GM06990 (cell line): ENCODE measurements at places on chromosomes 5 and 9.

DNA sequence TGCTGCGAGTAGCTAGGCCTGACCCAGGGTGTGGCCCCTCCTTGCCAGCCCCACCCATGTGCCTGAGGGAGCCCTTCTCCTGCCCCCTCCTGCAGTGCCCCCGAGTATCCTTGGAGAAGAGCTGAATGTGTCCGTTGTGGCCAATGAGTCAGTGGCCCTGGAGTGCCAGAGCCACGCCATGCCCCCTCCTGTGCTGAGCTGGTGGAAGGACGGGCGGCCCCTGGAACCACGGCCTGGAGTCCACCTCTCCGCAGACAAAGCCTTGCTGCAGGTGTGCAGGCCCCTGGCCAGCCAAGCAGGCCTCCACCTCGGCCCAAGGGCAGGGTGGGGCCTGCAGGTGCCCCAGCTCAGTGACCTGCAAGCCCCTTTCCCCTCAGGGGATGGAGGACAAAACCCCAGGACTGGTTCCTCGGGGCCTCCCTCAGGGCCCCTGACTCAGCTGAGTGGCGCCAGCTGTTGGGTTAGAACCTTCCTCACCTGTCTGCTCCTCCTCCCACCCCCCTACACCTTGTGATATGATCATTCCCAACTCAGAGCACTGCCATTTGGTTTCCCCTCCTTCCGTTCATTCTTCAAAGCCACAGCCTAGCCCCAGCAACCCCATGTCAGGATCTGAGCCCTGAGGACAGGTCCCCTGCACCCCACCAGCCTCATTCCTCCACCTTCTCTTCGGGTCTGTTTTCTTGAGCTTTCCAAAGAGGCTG, 80.0 kb upstream of the ASS1 start:
- DNase-seq, result no peak

GRCh38 chr5:21154526-21154925, 1166.5 kb upstream of the CDH18 start:
- no peak for DNase-seq

DNA sequence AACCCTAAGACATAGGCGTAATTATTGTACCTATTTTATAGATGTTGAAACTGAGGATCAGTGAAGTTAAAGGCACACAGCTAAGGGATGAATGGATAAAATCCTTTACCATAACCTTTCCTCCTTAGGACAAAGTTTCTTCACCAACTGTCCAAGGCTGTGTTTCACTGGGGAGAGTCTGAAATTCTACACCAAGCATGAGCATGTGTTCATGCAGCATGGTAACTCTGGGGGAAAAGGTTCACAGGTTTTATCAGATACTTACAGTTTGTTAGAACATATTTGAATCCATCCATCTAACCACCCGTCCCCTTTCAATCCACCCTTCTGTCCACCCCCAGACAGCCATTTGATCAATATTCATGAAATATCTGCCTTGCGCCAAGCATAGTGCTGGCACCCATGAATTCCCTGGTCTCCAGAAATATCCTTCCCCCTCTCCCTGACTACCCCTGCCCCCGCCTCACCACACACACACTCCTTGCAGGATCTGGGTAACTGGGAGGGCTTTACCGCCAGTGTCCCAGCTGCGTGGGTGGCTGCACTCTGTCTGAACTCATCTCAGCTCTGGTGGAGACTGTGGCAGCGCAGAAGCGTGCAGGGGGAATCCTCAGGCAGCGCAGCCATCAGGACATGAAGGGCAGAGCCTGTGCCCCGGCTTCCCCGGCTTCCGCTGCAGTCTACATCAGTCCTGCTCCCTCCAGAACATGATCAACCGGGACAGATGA, 6.3 kb upstream of the KCNIP1 start:
- no peak for DNase-seq

GRCh38 chr5:33807771-33808170, 84.0 kb downstream of the ADAMTS12 start:
- no peak for DNase-seq

GRCh38 chr5:174412374-174412773, 312.0 kb upstream of the MSX2 start:
- no peak for DNase-seq

- no peak for DNase-seq
These were observed 86.0 kb downstream of the ANGPTL2 start for GRCh38 chr9:127036437-127036836.

- DNase-seq, result no peak
These were observed 309.4 kb downstream of the NR3C1 start for GRCh38 chr5:143094087-143094521.

GRCh38 chr5:158812408-158812807, 287.3 kb downstream of the EBF1 start:
- DNase-seq, result peak; percentile 51

GRCh38 chr5:179803651-179804554, 2.8 kb downstream of the MGAT4B start:
- DNase-seq, result no peak

GRCh38 chr9:104795857-104796256, 31.9 kb downstream of the NIPSNAP3B start:
- DNase-seq, result no peak

DNA sequence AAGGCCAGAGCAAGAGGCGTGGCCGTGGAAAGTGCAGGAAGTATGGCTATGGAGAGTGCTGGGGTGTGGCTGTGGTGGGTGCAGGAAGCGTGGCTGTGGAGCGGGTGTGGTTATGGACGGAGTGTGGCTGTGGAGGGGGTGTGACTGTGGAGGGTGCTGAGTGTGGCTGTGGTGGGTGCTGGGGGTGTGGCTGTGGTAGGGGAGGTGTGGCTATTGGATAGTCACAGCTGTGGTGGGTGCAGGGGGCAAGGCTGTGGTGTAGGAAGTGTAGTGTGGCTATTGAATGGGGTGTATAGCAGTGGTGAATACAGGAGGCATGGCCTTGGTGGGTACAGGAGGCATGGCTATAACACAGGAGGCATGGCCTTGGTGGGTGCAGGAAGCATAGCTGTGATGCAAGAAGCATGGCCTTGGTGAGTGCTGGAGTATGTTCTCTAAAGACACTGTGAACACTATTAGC, 40.8 kb upstream of the SPATA31C2 start:
- DNase-seq, result no peak

GRCh38 chr9:1173211-1173610, 123.1 kb downstream of the DMRT2 start:
- no peak for DNase-seq

DNA sequence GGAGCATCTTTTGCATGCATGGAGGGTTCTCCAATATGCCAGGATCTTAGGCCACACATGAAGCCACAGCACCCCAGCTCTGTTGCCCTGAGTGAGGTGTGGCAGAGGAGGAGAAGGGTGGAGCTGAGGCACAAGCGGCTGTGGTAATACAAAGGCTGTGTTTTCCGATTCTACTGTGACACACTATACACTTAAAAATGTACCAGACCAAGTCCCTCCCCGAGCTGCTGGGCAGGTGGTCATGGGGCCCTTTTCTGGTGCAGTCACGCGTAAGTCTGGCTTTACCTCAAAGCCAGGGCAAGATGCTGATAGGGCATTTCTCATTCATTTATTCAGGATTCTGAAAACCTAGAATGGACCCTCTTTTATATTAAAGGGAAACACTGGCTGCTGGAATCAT, 3.7 kb downstream of the ADGRV1 start:
- DNase-seq, result no peak

- DNase-seq, result no peak
These were observed 179.6 kb upstream of the CDH9 start for GRCh38 chr5:27217977-27218376.

- no peak for DNase-seq
These were observed 2257.5 kb upstream of the C9orf72 start for GRCh38 chr9:29830821-29831220.

GRCh38 chr9:109463924-109464625, 34.0 kb downstream of the PTPN3 start:
- no peak for DNase-seq

DNA sequence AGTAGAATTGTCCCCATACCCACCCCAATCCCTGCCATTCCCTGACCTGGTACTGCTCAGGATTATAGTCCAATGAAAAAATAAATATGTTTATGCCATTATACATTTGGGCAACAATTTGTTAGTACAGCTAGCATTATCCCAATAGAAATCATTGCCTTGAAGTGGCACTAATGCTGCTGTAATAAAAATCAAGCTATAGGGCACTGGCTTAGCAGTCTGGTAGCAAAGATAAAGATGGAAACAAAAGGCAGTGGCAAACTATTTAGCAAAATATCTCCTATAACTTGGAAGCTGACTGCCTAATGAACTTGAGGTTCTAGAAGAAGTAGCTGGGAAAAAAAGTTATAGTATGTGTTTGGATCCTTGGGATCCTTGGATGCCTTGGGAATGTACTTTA, 2.2 kb upstream of the TOPORS start:
- DNase-seq, result no peak

DNA sequence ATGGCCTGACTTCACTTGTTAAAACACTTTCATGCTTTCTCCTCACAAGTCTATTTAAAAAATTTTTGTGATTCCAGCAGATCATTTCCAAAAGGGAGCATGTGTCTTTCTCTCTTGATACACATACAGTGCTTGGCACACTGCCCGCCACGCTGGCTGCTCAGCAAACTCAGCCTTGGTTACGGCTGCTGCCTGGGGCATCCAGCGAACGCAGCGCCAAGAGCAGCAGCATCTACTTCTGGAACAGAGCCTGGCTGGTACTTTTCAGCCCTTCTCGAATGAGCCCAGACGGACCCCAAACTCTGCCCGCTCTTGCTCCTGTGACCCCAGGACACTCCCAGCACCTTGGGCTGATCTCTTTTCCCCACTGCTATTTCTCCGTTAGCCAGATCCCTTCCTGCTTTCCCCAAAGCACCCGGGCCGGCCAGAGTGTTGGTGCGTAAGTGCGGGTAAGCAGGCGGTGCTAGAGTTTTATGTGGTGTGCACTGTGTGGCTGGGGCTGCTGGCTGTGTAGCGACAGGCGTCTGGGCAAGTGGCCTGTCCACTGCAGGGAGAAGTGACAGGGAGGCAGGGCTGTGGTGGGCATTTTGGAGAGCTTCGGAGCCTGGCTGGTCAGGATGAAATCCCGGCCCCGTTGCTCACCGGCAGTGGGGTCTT, 73.2 kb downstream of the SH3PXD2B start:
- no peak for DNase-seq

DNA sequence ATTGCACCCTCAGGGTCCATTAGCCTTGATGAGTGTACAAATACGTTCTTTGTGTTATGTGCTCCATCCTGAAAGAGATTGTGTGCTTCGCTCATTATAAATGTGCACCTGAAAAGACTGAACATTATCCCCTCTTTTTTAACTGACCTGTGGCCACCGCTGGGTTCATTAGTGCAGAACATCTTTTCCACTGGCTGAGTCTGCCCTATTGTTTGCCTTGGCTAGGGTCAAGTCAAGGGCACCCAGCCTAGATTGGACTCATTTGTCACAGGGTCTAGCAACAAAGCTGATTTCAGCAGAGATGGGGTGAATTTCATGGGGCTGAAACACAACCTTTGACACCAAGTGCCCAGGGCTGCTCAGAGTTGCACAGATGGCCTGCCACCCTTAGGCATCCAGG, 764.1 kb upstream of the ARRDC3 start:
- DNase-seq, result no peak

- DNase-seq, result no peak
These were observed 48.4 kb upstream of the SMIM23 start for GRCh38 chr5:171736976-171737891.

GRCh38 chr5:113601423-113601822, 87.9 kb downstream of the YTHDC2 start:
- DNase-seq, result no peak

DNA sequence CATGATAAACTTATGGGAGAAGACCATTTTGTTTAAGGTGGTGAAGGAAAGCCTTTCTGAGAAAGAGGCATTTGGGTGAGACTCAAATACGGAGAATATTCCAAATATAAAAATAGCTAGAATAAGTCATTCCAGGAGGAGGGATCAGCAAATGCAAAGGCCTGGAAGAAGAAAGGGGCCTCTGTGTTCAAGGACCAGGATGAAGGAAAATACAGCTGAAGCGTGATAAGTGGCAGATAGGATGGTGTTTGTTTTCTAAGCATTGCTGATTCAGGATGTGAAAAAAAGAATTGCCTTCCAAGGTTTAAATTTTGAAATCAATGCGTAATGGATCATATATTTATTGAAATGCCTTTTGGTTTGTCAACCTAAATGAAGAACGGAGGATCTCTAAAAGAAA, 59.4 kb upstream of the CAST start:
- DNase-seq, result no peak

- DNase-seq, result peak; percentile 25
These were observed 28.1 kb downstream of the NTRK2 start for GRCh38 chr9:84697509-84698114.

- DNase-seq, result peak; percentile 44
These were observed 93.1 kb upstream of the WWC1 start for GRCh38 chr5:168198359-168198758.

DNA sequence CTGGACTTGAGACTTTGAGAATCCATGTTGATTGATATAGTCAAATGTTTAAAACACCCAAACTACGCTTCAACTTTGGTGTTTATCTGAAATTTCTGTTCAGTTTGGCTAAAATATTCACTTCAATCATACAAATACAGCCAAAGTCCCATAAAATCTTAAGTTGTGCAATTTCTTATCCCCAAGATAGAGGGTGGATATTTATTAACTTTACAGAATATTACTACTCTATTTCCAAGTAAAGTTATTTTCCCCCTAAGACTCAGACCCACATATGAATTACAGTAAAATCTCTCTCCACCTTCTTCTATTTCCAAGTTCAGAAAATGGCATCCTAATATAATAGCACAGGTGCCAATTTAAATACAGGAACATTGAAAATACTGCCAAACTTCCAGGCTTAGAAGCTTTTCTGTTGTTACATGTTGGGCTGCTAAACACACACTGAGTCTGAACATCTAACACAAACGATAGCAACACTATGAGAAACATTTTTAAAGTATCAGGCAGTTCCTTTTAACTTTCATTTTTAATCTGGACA, 290.3 kb downstream of the EBF1 start:
- no peak for DNase-seq

DNA sequence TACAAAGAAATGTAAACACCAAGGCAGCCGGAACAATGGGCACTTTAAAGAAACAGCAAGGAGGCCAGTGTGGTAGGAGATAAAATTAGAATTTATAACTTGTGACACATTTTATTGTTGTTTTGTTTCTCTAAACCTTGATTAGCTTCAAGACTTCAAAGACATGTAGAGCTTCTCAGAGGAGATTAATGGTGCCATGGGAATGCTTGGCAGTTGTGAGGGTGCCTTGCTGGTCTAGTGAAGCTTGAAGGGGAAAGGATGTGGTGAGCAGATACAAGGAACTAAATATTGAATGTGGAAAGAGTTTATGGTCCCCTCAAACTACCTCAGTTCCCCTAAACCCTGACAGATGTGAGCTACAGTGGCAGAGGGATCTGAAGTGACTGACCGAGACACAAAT, 322.4 kb upstream of the ADAMTS16 start:
- no peak for DNase-seq
